ENCODE measurements at places on chromosomes 6 and 20. TPM values are rescaled to one million over a fixed set of nuclear protein-coding genes. Genes with fewer than 3 reads are reported as not detected.

NRSN1 gene
- not detected for total RNA-seq

PRKN gene
- total RNA-seq = 21.4 TPM

DNA sequence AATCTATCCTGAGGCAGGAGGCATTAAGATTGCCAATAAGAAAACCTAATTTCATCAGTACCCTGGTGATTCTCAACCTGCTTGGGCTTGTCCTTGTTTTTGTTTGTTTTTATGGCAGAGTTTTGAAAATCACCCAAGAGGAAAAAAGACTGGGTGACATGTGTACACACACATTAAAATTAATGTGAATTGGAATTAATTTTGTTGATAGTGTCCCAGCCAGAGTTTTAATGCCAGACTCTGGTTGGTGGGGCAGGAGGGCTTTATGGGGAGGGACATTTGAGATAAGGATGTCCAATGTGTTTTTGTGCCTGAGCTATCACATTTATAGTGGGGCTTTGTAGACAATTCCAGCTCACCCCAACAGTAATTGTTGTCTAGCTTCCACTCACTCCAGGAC is 184.6 kb downstream of the ID4 start:
- H3K27ac ChIP-seq = no peak overlapping the region
- H3K4me1 ChIP-seq = no peaks in the 10 kb centered on the region
- H3K36me3 ChIP-seq = no peaks in the 10 kb centered on the region
- H3K4me3 ChIP-seq = no peak overlapping the region
- H3K27me3 ChIP-seq = no peaks in the 10 kb centered on the region
- no peak for DNase-seq

- H3K27ac ChIP-seq = no peak overlapping the region
- H3K4me1 ChIP-seq = no peaks in the 10 kb centered on the region
- no peak for DNase-seq
- no peaks in the 10 kb centered on the region for H3K36me3 ChIP-seq
- H3K4me3 ChIP-seq = no peak overlapping the region
Measured at GRCh38 chr6:10852361-10852960, 14.1 kb upstream of the MAK start.

HSPA1L gene
- 1.7 TPM for total RNA-seq

- H3K4me1 ChIP-seq = peaks cover 59% of the 10 kb centered on the region
- H3K36me3 ChIP-seq = peaks cover 36% of the 10 kb centered on the region
- peak overlapping the region; percentile 85 for H3K4me3 ChIP-seq
- no peaks in the 10 kb centered on the region for H3K27me3 ChIP-seq
- peak overlapping the region; percentile 94 for H3K27ac ChIP-seq
Measured at GRCh38 chr6:32188381-32189068, 1.5 kb downstream of the PBX2 start.

DNA sequence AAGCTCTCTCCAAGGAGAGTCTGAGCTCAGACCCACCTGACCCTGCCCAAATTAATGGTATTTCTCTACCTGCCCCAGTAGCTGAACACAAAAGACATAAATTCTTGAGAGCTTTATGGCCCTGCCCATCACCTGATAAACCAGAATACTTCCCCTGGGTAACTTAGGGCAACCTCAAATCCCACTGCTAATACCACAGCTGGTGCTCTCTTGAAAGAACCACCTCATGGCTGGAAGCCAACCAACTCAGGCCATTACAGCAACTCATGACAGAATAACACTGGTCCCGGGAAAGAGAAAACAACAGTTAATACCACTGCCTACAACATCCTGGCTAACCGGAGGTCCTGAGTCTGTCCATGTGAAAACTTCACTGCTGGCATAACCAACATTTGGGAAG is 328.6 kb downstream of the NKAIN2 start:
- H3K27me3 ChIP-seq = no peaks in the 10 kb centered on the region
- H3K4me3 ChIP-seq = no peak overlapping the region
- no peaks in the 10 kb centered on the region for H3K4me1 ChIP-seq
- H3K27ac ChIP-seq = no peak overlapping the region
- no peaks in the 10 kb centered on the region for H3K36me3 ChIP-seq
- DNase-seq = no peak

DNA sequence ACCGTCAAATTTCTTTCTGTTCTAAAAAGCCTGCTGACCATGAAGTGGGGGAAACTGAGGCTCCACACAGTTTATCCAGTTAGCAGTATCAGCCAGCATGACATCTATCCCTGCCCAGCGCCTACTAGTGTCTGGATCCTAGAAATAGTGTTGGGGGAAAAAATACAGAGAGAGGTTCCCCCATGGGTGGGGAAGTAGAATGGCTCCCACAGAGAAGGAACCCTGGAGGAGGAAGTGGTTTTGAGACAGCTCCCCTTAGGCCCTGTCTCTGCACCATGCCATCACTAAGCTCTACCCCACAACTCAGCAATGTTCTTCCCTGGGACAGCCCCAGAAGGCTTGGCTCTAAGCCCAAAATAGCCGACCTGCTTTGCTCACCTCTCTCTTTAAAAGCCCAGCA is 153.4 kb downstream of the MBOAT1 start:
- no peaks in the 10 kb centered on the region for H3K27me3 ChIP-seq
- DNase-seq = no peak
- no peak overlapping the region for H3K4me3 ChIP-seq
- H3K27ac ChIP-seq = no peak overlapping the region
- no peaks in the 10 kb centered on the region for H3K36me3 ChIP-seq

- no peaks in the 10 kb centered on the region for H3K27me3 ChIP-seq
- no peak for DNase-seq
- H3K4me1 ChIP-seq = no peaks in the 10 kb centered on the region
- no peak overlapping the region for H3K4me3 ChIP-seq
- no peaks in the 10 kb centered on the region for H3K36me3 ChIP-seq
Measured at GRCh38 chr6:5786969-5787720, 219.6 kb downstream of the NRN1 start.

GRCh38 chr20:38083338-38084048 is 49.9 kb downstream of the RPRD1B start:
- peaks cover 30% of the 10 kb centered on the region for H3K4me1 ChIP-seq
- H3K36me3 ChIP-seq = peaks cover 88% of the 10 kb centered on the region
- no peak for DNase-seq
- no peaks in the 10 kb centered on the region for H3K27me3 ChIP-seq
- H3K4me3 ChIP-seq = no peak overlapping the region

DNA sequence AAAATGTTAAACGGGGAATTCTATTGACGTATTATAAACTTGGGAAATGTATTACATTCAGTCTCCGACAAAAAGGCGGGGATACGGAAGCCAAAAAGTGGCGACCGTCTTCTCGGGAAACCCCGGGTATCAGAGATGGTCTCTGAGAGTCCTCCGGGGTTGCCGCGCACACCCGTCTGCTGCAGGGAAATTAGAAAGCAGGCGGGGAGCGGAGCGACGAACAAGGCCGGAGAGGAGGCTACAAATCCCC is 1.5 kb downstream of the SALL4 start:
- peaks cover 54% of the 10 kb centered on the region for H3K27me3 ChIP-seq
- H3K4me3 ChIP-seq = peak overlapping the region; percentile 52
- H3K27ac ChIP-seq = no peak overlapping the region
- H3K36me3 ChIP-seq = no peaks in the 10 kb centered on the region
- peaks cover 20% of the 10 kb centered on the region for H3K4me1 ChIP-seq

DNA sequence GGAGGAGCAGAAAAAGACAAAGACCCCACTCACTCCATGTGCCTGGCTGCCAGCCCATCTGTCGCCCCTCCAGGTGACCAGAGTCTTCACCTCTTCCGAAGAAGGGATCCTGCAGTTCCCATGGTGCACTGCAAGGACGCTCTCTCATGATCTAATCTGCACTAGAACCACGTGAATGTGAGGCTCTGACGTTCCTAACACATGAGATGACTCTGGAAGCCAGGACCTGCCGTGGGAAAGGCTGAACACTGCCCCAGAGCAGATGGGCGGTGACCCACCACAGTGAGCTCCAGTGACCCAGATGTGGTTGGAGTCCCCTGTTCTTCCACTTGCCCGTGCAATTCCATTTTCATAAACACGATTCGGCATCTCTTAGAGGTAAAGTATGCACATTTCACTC is 39.6 kb upstream of the PDE10A start:
- no peak overlapping the region for H3K27ac ChIP-seq
- H3K36me3 ChIP-seq = no peaks in the 10 kb centered on the region
- no peaks in the 10 kb centered on the region for H3K27me3 ChIP-seq

GRCh38 chr20:5192570-5193431 is 66.0 kb downstream of the CDS2 start:
- no peaks in the 10 kb centered on the region for H3K27me3 ChIP-seq
- no peak overlapping the region for H3K27ac ChIP-seq
- H3K4me3 ChIP-seq = no peak overlapping the region
- no peak for DNase-seq
- peaks cover 32% of the 10 kb centered on the region for H3K4me1 ChIP-seq
- peaks cover 92% of the 10 kb centered on the region for H3K36me3 ChIP-seq

SLC17A9 gene
- 0.66 TPM for total RNA-seq

- no peaks in the 10 kb centered on the region for H3K27me3 ChIP-seq
- H3K4me3 ChIP-seq = no peak overlapping the region
- no peaks in the 10 kb centered on the region for H3K36me3 ChIP-seq
- H3K4me1 ChIP-seq = no peaks in the 10 kb centered on the region
Measured at GRCh38 chr20:57335392-57335791, 5.8 kb downstream of the SPO11 start.

DNA sequence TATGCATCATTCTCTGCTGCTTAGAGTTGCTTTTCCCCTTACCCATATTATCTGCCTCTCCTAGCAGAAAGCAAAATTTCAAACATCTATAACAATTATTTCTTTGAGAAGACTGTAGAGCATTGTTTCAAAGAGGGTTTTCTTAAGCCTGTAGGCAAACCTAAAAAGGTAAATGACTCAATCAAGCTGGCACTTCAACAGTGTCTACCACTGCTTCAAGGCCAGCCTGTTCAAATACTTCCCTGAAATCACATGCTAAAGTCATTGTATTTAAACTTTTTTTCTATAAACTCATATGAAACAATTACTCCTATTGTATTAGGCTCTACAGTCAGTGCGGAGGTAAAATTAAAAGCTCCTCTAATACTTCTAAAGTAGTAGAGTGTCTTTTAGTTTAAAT is 87.1 kb downstream of the OGFRL1 start:
- peaks cover 7% of the 10 kb centered on the region for H3K4me1 ChIP-seq
- peaks cover 12% of the 10 kb centered on the region for H3K36me3 ChIP-seq
- H3K27ac ChIP-seq = no peak overlapping the region
- DNase-seq = no peak
- no peaks in the 10 kb centered on the region for H3K27me3 ChIP-seq

GRCh38 chr6:16067568-16067967 is 61.3 kb upstream of the MYLIP start:
- no peak for DNase-seq
- no peaks in the 10 kb centered on the region for H3K36me3 ChIP-seq
- no peaks in the 10 kb centered on the region for H3K4me1 ChIP-seq
- no peak overlapping the region for H3K4me3 ChIP-seq

GRCh38 chr20:15296422-15296821 is 959.0 kb upstream of the FLRT3 start:
- H3K4me1 ChIP-seq = no peaks in the 10 kb centered on the region
- H3K27ac ChIP-seq = no peak overlapping the region
- DNase-seq = no peak

- no peaks in the 10 kb centered on the region for H3K36me3 ChIP-seq
- no peak overlapping the region for H3K27ac ChIP-seq
- H3K4me3 ChIP-seq = no peak overlapping the region
- peaks cover 7% of the 10 kb centered on the region for H3K27me3 ChIP-seq
- no peaks in the 10 kb centered on the region for H3K4me1 ChIP-seq
Measured at GRCh38 chr6:1094306-1094705, 217.6 kb upstream of the FOXQ1 start.

- no peak overlapping the region for H3K4me3 ChIP-seq
- H3K27ac ChIP-seq = peak overlapping the region; percentile 4
- H3K36me3 ChIP-seq = no peaks in the 10 kb centered on the region
Measured at GRCh38 chr20:62818592-62819493, 2.0 kb downstream of the COL9A3 start.

RNGTT gene
- 7.8 TPM for total RNA-seq
